ENCODE measurements at places on chromosomes 3 and 15.

GRCh38 chr3:458653-459310, 262.2 kb downstream of the CHL1 start:
- no peak for DNase-seq

DNA sequence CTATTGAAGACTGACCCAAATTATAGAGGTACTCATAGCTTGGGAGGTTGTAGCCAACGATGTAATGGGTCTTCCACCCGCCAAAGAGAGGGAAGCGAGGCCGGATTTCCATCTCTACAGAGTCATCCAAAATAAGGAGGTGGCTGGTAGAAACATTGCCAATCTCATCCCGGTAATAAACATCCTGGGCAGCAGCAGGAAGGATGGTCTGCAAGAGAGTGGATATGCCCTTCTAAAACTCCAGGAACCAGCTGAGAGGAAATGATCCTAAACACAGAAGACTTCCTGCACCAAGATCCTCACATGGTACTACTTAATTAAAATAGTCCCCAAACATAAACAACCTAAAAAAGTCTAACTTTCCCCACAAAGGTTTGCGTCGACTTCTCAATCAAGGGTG, 20.7 kb downstream of the RPN1 start:
- DNase-seq: no peak

DNA sequence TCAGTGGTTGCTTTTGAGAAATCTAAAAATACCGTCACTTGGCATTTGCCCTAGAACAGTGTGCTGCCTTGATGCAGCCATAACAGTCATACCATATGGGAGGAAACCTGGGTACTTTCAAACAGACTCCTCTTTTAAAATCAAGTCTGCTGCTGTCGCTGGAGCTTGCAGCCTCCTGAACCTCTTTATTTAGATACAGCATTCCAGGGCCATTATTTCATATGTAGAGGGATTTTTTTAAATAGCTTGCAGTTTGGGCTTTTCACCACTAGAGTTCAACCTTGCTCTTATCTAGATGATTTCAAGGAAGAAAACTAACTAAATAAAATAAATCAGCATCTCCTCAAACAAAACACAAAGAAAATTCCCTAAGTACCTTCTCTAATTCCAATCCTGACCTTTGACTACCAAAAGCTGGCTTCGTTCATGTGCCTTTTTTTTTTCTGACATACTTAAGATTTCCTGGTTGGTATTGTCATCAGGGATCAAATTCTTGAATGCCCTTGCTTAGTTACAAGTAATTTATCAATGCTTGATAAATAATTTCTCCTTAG, 111.6 kb downstream of the KBTBD8 start:
- peak; percentile 6 for DNase-seq

- no peak for DNase-seq
Observed at GRCh38 chr3:160398820-160399124, 253 bp downstream of the IFT80 start.

- DNase-seq: no peak
Observed at GRCh38 chr15:24945711-24946110, 9.1 kb upstream of the SNRPN start.

DNA sequence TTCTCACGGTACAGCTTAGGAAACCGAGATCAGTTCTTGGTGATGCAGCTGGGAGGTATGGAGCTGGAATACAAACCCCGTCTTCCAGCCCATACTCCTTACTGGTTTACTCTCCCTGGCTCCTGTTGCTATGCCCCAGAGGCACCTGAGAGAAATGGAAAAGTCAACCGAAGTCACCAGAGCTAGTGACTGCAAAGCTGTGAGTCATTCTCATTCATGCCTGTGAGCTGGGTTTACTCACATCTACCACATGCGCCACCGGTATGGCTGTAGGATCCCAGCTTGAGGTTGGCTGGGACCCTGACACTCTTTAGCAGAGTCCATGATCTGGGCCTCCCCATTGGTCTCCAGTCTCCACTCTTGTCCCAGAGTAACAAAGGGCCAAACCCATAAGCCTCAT, 111.5 kb upstream of the ETV5 start:
- DNase-seq: no peak

GRCh38 chr15:60656481-60656880, 177.5 kb upstream of the ICE2 start:
- DNase-seq: no peak

DNA sequence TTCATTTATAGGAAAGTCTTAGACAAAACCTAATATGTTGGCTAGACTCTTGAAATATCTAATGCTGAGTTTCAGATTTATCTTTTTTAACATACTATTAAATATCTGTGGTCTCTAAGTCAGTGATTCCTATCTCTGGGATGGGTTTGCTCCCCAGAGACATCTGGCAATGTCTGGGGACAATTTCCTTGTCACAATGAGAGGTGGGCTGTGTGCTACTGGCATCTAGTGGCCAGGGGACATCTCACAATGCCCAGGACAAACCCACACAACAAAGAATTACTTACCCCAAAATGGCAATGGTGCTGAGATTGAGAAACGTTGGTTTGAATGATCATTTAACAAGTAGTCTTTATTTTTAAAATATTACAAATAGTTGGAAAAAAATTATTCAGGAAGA, 602.1 kb downstream of the MAGI1 start:
- DNase-seq: peak; percentile 1

DNA sequence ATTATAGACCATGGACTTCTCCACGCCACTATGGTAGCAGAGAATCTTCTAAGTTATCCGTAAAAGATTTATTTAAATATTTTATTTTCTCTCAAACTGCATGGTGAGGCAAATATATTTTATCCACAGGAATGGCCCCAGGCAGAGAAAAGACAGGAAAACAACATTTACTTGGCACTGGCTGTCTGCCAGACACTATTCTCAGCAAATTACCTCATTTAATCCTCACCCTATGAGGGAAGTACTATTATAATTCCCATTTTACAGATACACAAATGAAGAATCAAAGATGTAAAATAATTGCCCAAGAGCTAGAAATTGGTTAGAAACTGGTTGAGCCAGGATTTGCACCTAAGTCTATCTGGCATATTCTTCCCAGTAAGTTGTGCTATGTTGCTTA, 361.4 kb upstream of the IL12A start:
- DNase-seq: no peak

DNA sequence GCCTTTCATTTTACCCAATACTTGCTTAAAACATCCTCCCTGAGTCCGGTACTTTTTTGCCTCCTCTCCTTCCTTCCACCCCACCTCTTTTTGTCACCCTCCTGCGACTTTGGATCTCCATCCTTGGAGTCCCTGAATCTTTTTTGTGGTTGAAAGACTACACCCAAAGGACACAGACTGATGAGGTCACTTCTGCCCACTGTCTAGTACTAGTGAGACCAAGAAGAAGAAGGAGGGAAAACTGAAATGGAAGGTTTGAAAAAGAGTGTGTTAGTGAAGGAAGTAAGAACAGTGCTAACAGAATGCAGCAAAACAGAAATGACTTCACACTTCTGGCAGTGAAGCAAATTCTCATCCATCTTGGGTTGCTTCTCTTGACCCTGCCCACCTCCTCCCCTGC, 6.6 kb downstream of the B3GNT5 start:
- no peak for DNase-seq

GRCh38 chr15:68596691-68597090, 17.9 kb downstream of the CORO2B start:
- no peak for DNase-seq

DNA sequence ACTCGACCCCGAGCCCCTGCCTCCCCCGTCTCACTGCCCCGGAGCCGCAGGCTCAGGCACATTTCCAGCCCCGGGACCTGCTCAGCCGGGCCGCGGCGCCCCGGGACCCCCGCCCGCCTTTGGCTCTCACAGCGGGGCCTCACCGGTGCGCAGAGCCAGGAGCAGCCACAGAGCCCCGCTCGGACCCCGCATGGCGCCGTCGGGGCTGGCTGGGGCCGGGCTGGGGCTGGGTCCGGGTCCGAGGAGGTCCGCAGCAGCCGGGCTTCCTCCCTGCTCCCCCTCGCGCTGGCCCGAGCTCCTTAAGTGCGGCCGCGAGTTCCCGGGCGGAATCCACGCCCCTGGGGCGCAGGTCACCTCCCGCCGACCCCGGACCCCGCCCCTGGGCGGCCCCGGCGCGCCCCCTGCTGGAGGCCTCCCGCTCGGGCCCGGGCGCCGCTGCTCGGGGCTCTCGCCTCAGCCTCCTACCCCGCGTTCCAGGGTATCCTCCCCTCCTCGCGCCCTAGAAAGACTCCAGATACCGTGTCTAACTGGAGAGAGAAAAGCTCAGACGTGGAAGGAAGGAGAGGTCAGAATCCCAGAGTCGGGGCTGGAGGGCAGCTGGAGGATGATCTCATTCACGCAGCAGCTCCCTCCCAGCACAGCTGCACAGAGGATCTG, at the start of gene MELTF:
Gene MELTF, minus strand, starts transcription at position 307 of the 657 bp plus-strand sequence. Its CDS starts 115 bp downstream, at position 192.
- DNase-seq: peak; percentile 39

- DNase-seq: no peak
Observed at GRCh38 chr3:53250453-53250852, 5.4 kb downstream of the TKT start.

GRCh38 chr15:99556011-99556410, 9.8 kb upstream of the MEF2A start:
- no peak for DNase-seq

DNA sequence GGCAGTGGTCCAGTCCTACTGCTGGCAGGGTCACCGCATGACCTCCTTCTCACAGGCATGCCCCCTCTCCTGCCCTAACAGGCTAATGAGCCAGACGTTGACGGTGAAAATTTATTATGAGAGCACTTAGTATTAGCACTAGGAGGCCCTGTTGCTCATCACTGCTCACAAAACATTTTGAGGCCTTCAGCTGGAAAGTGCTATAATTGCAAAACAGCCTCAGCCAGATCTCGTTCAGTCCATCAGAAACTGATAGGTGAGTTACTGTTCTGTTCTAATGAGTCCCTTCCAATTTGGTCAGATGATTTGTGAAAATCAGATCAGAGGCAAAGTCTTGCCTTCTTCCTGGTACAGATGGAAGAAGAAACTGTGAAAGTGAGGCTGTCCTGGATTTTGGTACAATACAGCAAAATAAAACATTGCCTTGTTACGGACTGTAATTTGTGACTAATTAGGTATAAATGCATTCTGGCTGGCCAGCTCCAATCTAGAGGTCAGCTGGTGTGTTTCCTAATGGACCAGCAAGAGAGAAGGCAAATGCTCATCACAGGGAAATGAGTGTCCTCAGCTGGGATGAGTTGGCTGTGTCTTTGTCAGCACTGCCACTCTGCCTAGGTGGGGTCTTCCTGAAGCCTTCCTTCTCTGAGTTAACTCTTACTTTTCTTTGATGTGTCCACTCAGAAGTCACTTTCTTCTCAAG, 316.8 kb downstream of the CHST2 start:
- DNase-seq: no peak

- no peak for DNase-seq
Observed at GRCh38 chr3:23741036-23741706, 64.6 kb upstream of the UBE2E1 start.

All from NCI-H1092 treated with DMSO at 0.1 percent for 48 hours (cell line).